Choroid plexus epithelial cell (primary cell): ENCODE measurements at places on chromosomes 2 and 18.
A peak's percentile ranks its signal among the peaks of the same experiment; 100 is the strongest.

- no peak for DNase-seq
These were observed 58.2 kb downstream of the QPCT start for GRCh38 chr2:37402636-37403035.

- DNase-seq, result peak; percentile 99
These were observed 71.0 kb upstream of the CYP1B1 start for GRCh38 chr2:38146907-38147307.

- DNase-seq, result no peak
These were observed 186.3 kb downstream of the HAUS1 start for GRCh38 chr18:46290440-46291020.

- peak; percentile 74 for DNase-seq
These were observed 166.6 kb downstream of the TNS1 start for GRCh38 chr2:217835931-217836891.

GRCh38 chr2:39772086-39772811, 6.8 kb downstream of the THUMPD2 start:
- peak; percentile 73 for DNase-seq

DNA sequence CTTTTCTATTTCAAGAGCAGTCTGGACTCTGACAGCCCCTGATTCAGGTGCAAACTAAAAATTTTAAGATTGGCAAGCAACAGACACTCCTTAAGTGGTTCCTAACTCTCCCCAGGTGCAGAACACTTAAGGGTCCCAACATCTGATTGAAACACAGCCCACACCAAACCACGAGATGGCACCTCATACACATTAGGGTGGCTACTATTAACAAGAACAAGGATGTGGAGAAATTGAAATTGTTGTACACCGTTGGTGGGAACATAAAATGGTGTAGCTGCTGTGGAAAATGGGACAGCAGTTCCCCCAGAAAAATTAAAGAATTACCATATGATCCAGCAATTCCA, 82.3 kb downstream of the POLR1A start:
- no peak for DNase-seq

DNA sequence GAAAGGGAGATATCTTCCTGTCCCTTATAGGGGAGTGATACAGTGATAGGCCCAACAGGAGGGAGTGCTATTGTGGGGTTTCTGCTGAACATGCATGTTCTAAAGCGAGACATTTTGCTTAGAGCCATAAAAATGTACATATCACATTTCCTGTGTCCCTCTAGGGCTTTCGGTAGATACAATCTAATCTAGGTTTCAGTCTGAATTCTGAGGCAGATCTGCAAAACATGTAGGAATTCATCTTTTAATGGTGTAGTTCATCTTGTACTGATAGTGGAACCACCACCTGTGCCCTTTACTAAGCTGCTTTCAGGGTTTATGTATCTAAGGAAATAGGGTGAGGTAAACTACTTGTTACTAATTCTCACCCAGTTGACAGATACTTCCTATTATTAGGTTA, 73.8 kb downstream of the SPTBN1 start:
- DNase-seq, result no peak

DNA sequence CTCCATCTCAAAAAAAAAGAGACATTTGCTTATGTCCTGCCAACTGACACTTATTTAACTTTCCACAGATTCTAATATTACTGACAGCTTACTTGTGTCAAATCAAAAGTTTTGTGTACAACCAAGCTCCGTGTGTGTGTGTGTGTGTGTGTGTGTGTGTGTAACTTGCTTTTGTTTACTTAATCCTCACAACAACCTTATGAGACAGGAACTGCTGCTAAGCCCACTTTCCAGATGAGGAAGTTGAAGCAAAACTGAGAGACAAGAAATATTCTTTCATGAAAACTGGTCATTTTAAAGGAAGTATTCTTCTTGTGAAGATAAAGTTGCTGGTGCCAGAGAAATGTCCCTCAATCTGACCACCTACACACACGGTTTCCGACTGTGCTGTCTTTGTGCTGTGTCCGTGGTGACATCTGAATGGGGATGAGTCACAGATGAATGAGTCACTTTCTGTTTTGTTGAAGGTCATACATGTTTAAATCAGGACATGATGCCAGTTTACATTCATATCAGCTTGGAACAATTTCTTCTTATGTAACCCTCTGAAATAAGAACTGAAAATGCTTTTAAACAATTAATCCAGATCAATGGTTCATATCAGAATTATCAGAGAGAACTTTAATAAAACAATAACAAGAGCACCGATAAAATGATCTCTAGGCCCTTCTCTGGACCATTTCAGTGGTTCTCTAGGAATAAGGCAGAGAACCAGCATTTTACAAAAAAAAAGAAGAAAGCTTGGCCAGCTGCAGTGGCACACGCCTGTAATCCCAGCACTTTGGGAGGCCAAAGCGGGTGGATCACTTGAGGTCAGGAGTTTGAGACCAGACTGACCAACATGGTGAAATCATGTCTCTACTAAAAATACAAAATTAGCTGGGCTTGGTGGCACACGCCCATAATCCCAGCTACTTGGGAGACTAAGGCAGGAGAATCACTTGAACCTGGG, 95.5 kb downstream of the THNSL2 start:
- peak; percentile 3 for DNase-seq

GRCh38 chr2:197340591-197340990, 30.0 kb upstream of the ANKRD44 start:
- no peak for DNase-seq

- DNase-seq, result no peak
These were observed 104.5 kb downstream of the VAPA start for GRCh38 chr18:10018289-10018688.

- no peak for DNase-seq
These were observed 974.9 kb upstream of the PIK3C3 start for GRCh38 chr18:40980171-40980570.

GRCh38 chr2:210309548-210310233, 5.3 kb downstream of the MYL1 start:
- DNase-seq, result no peak

DNA sequence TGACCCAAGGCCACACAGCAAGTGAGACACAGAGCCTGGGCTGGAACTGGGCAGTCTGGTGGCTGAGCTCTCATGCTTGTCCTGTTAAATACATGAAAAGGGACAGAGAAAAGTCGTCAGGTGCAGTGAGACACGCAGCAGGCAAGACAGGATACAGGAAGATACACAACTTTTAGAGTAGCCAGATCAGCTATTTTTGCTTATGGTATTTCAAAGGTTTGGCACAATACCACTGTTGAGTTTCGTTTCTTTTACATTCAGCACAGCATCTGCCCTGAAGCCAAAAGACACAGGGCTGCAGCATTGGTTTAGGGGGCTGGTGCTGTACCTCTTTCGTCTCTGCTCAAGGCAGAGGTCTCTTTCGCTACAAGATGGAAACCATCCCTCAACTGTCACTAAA, 14.0 kb downstream of the FHL2 start:
- no peak for DNase-seq

DNA sequence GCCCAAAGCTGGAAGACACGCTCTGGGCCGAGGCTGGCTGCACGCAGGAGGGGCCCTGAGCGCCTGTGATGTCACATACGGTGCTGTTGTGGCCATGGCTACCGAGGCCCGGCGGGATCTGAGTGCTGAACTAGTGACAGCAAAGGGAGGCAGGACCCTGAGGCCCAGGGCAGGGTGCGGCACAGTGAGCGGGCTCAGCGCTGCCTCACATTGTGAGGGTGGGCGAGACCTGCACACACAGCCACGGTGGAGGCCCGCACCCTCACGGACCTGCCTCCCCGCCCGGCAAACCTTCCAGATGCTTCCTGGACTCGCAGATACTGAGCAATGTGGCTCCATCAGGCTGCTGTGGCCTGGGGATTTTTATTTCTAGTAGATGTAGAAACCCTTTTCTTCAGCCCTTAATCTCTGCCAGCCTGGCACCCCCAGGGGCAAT, 133.8 kb upstream of the CTDP1 start:
- no peak for DNase-seq

DNA sequence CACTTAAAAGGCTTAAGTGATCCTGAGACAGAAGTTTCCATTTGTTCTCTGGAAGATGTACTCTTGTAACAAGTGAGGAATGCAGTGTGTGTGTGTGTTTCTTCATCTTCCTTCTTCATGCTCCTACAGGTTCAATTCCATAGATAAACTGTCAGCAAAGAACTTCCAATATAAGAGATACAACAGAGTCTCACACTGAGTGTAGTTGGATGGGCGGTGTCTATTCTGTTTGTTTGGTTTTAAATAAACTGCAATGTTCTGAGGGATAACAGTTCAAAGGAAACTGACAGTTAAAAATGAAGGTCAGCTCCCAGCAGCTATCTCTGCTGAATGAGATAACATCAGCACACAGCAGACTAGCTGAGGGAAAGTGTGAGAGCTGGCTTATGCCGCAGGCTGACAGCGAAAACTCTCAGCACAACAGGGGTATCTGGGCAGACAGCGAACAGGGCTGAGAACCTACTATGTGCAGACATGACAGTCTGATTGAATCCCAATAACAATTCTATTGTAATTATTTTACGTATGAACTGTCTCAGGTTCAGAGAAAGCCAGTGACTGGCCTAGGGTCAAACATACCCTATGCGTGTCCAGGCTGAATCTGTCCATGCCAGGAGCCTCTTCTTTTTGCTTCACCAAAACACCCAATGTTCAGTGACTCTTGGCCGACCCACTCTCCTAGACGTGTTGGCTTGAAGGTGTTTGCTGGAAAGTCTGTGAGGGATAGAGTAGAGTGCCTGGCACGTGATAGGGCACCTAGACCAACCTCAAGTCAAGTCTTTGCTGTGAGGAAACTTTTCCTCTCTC, 201.9 kb upstream of the TRIB2 start:
- DNase-seq, result peak; percentile 51

DNA sequence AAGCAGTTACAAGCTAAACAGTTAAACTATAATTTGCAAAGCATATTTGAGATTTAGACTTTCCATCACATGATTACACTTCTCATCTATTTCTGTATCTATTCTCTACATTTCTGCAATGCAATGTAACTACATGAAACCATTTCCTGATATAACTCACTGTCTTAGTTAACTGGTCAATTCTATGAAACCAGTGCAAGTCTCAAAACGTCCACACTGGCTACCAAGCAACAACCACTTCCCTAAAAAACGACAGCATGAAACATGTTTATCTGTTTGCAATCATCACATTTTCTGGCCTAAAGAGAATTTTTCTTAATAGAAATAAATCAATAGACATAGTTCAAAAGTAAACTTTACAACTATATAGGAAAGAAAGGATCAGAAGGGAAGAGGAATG, 17.4 kb downstream of the FECH start:
- DNase-seq, result no peak

GRCh38 chr2:131682122-131682944, 154.6 kb downstream of the CCDC74A start:
- peak; percentile 89 for DNase-seq

GRCh38 chr2:65390134-65390533, 42.3 kb downstream of the SPRED2 start:
- DNase-seq, result no peak

DNA sequence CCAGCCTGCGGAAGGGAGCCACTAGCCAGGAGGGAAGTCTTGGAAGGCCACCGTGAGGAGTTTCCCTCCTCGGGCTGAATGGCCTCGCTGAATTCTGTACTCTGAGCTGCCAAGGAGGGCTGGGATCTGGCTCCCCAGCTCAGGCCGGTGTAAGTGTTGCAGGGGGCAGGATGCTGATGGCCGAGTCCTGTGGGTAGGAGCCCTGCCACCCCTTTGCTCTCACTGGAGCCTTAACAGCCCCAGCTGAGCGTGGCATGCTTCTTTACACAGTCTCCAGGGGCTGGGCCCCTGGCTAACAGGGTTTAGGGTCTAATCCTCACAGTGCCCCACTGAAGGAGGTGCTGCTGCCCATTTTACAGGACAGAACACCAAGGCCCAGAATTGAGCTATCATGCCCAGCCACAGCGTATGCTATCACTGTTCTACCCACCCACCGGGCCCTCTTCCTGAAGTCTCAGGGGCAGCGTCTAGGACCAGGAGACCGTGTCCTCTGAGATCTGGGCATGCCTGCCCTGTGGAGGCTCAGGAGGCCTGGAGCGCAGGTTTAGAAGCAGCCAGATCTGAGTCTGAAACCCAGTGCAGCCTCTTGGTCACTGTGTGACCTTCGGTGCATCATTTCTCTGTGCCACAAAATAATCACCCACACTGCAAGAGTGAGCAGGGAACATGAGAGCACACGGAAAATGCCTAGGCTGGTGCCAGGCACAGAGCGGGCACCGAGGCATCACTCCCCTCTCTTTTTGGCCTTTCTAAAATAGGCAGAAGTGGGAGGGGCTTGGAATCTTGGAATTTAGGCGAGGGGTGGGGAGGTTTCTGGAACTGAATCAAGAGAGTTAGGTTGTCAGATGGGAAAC, 42.9 kb downstream of the TMEM37 start:
- no peak for DNase-seq

DNA sequence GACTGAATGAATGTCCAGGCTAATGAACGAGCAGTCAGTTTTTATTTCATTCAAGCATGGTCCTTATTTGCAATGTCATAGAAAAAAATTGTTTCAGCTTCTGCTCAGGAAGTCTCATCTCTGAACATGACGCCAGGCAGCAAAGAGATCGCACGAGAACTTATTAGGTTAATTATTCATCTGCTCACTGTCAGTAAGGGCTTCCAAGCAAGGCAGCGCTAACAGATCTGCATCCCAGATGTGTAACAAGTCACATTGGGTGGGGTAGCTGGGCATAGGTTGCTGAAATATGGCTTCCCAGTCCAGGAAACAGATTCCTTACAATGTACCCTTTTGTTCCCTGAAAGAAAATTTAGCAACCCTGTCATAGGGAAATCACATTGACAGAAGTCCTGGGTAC, 63.5 kb downstream of the ANKRD44 start:
- no peak for DNase-seq

DNA sequence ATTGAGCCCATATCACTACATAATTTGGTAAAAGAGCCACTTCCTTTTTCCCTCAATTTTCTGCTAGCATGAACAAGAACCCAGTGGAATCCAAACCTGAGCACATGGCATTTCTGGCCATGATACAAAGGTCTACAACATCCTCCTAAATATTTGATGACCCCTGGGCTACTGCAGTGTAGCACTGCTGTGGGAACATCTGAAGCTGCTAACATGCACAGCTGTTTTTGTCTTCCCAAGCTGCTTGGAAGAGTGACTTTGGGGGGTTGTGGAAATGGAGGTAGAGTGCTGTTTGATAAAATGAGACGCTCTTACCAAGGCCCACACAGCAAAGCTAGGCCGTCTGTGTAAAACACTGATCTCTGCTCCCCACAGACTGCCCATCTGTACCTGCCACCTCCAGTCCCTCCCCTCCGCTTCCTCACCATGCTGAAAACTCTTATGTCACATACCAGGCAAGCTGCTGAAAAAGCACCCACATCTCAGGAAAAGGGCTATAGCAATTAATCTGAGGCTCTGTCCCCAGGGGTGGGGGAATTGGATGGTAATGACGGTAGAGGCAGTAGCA, 197.2 kb upstream of the HNRNPA3 start:
- no peak for DNase-seq

GRCh38 chr18:68288408-68288807, 426.5 kb downstream of the TMX3 start:
- no peak for DNase-seq

DNA sequence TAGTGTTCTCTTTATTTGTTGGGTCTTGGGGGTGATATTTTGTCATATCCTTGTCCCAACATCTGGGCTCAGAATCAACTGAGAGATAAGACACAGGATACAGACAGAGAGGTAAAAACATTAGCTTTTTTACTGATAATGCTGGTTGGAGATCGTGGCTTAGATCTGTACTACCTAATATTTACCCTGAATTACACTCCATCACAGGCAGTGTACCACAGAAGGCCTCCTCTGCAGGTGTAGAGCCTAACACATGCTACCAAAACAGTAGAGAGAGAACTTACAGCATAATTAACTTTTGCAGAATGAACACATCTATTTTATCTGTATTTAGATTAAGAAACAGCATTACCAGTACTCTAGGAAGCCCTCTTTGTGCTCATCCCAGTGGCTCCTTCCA, 6.8 kb downstream of the AGPS start:
- no peak for DNase-seq
